ENCODE measurements at places on chromosomes 3 and 15.

GRCh38 chr3:136186344-136186743 is 9.8 kb downstream of the MSL2 start:
- no peak for DNase-seq

- DNase-seq: no peak
Measured at GRCh38 chr3:7382293-7383010, 521.5 kb downstream of the GRM7 start.

DNA sequence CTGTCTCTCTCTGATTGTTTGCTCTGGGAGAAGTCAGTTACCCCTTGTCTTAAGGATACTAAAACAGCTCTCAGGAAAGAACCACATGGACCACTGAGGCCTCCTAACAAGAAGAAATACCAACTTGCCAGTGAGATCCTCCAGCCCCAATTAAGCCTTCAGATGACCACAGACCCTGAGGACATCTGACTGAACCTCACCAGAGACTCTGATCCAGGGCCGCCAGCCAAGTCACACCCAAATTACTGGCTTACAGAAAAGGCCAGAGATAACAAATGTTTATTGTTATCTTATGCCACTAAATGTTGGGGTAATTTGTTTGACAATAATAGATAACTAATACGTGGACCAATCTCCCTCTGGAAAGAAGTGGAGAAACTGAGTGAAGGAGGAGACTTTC is 40.2 kb downstream of the SLC12A8 start:
- DNase-seq: no peak

- no peak for DNase-seq
Measured at GRCh38 chr3:127953091-127954035, 38.3 kb downstream of the KBTBD12 start.

GRCh38 chr3:115999613-116000012 is 376.3 kb downstream of the GAP43 start:
- DNase-seq: no peak

DNA sequence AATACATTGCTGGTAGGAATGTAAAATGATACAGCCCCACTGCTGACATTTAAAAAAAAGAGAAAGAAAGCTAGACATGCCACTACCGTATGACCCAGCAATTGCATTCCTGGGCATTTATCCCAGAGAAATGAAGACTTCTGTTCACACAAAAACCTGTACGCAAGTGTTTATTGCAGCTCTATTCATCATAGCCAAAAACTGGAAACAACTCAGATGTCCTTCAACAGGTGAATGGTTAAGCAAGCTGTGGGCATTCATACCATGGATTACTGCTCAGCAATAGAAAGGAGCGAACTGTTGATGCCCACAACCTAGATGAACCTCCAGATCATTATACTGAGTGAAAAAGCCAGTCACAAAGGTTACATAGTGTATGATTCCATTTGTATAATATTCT is 132.5 kb downstream of the MAP2K5 start:
- no peak for DNase-seq

- DNase-seq: no peak
Measured at GRCh38 chr3:124780356-124780755, 50.1 kb downstream of the UMPS start.

GRCh38 chr3:71240034-71240433 is 343.5 kb downstream of the FOXP1 start:
- DNase-seq: no peak

DNA sequence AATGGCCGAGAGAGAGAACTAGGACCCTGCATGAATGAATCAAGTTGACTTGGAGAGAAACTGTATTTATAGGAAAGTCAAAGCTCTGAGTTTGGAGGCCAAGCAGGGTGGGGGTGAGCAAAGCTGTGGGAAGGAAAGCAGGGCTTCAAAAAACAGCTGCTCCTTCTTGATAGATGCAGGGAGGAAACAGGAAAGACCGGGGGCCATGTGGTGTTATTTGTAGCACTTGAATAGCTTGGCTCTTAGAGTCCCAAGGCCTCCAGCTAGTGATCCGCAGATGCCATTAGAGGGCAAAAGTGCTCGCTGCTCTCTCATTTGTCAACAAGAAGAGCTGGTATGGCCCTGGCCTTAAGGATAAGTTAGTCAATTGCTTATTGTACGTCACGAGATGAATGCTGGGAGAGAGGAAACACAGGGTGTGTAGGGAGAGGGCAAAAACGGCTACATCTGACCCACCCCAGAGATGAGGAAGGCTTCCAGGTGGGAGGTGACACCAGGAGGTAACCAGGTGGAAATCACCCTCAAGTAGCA is at the start of gene ALG1L2:
TSS of gene ALG1L2 (plus strand) at position 481 of the 531 bp plus-strand sequence. CDS start 186 bp downstream, outside the sequence.
- DNase-seq: no peak

- DNase-seq: no peak
Measured at GRCh38 chr15:50546566-50546965, at the start of gene USP50. Gene USP50, minus strand, starts transcription at chr15:50546666. Its CDS starts 141 bp downstream, at chr15:50546525.

- DNase-seq: peak; percentile 64
Measured at GRCh38 chr3:50112462-50112861, 23.7 kb downstream of the RBM5 start.

- peak; percentile 92 for DNase-seq
Measured at GRCh38 chr3:62318752-62319569, 54.4 kb downstream of the FEZF2 start.

GRCh38 chr3:78972617-78973301 is 795.0 kb downstream of the ROBO1 start:
- DNase-seq: no peak

GRCh38 chr15:33182278-33182905 is 12.1 kb downstream of the FMN1 start:
- DNase-seq: no peak

GRCh38 chr15:48279608-48280007 is 51.6 kb upstream of the DUT start:
- DNase-seq: no peak

DNA sequence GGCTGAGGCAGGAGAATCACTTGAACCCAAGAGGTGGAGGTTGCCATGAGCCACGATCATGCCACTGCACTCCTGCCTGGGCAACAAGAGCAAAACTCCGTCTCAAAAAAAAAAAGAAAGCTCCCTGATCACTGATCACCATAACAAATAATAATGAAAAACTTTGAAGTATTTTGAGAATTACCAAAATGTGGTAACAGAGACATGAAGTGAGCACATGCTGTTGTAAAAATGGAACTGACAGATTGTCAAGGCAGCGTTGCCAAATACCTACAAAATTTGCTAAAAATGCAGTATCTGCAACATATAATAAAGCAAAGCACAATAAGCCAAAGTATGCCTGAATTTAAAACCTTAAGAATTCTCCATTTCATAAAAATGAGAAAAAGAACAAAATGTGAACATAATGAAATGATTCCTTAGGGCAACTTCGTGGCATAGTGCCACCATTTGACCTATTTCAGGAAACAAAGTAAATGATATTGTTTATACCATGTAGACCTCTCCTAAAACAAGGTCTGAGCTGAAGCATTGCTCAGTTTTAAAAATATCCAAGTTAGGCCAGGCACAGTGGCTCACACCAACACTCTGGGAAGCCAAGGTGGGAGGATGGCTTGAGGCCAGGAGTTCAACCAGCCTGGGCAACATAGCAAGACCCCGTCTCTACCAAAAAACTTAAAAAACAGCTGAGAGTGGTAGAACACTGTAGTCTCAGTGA is 5.8 kb downstream of the USP4 start:
- no peak for DNase-seq

DNA sequence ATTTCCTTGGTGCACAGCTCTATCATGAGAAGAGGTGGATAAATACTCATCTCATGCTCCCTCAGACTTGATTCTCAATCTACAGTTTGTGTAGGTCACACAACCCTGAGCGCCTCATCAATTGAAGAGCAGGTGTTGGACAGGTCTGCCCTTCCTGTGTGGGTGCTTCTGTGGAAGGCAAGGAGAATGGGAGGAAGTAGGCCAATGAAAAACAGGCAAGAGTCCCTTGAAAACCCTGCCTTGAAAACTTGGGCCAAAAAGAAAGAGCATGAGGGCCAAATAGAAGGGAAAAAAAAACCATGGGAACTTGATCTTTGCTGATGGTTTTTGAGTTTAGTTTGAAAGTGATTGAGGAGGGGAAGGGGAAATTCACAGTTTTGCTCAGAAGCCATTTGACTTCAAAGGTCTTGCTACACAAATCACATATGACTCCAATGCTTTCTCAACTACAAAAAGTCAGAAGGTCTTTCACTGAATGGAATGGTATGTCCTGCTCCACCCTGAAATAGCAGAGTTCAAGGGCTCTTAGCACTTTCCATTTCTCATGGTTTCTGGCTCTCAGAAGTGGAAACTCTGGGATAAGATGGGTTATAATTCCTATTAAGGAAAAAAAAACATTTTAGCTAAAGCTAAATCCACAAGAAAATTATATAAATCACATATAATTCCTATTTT is 37.2 kb upstream of the TM4SF1 start:
- DNase-seq: no peak

DNA sequence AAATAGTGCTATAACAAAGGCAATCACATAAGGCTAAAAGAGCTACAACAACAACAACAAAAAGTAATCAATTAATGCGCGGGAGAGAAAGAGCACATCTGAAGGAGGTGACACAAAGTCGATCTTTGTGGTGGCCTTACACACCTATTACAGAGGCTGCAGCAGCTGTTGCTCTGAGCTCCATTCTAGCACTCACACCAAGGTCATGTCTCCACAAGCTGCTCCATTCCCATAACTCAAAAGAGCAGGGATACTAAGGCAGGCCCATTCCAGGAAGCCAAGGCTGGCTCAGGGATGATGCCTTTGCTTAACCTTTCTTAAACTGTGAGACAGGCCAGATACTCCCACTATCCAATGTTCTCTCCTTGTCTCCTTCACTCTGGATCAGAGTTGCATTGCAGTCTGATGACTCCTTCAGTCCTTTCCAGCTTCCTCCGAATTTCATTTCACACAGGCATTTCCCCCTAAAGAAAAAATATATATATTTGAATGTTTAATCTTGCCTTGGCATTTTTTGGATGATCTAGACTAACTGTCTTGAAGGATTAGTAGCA is 52.7 kb downstream of the SNTN start:
- no peak for DNase-seq

DNA sequence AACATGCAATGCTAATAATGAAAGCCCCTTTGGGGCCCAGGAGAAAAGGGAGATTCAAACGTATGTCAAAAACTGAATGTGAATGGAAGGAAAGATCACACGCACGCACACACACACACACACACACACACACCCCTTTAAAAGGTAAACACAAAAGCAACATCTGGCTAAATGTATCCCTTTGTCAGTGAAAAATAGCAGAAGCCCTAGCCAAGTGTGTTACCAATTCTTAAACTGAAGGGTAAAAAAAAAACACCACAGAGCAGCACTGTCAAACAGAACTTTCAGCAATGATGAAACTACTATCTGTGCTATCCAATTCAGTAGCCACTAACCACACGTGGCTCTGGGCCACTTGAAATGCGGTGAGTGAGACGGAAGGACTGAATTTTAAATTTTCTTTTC is 4.9 kb downstream of the RFTN1 start:
- DNase-seq: no peak

GRCh38 chr3:197117114-197117513 is 87.5 kb upstream of the MELTF start:
- peak; percentile 15 for DNase-seq

DNA sequence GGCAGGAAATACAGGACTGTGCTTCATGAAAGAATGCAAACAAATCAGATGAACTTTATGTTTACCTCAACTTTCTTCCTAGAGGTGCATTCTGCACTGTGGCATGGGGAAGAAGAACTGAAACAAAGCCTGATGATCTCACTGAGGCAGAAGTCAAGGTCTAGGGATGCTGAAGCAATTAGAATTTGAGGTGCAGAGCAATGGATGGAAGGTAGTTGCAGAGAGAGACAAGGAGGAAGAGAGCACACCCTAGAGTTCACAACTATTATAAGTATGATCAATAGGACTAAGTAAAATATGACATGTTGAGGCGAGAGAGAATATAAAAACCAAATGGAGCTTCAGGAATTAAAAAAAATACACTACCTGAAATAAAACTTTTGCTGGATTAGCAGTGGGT is 420.1 kb downstream of the EDEM1 start:
- no peak for DNase-seq

- peak; percentile 72 for DNase-seq
Measured at GRCh38 chr3:24237971-24238706, 256.5 kb downstream of the THRB start.

DNA sequence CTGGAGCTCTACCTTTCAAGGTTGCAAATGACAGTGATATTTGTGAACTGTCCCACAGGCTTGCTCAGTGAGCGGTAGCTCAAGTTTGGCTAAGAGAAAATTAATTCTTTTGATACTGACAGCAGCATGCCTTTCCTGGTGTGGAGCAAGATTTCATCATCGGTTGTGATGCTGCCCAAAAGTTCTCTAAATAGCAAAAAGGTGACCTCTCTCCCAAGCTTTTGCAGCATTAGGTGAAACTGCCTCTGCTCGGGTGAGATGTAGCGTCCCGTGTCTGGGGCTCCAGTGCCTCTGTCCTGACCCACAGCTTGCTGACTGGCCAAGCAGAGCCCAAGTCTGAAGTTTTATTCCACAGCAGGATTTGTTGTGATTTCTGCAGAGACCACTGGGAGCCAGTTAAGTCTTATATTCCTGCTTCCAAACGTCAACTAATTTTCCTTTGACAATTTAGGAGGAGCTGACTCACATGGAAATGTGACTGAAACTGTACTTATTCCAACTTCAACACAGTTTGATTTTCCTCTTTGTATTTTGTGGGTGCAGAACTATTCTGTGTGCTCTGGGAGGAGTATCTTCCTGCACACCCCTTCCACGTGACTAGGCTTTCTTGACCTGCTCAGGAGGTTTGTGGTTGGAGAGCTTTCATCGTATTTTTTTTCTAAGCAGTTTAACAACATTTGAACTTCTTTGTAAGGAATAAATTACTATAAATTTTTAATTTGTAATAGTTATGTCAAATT is 5.9 kb downstream of the SYNM start:
- no peak for DNase-seq

DNA sequence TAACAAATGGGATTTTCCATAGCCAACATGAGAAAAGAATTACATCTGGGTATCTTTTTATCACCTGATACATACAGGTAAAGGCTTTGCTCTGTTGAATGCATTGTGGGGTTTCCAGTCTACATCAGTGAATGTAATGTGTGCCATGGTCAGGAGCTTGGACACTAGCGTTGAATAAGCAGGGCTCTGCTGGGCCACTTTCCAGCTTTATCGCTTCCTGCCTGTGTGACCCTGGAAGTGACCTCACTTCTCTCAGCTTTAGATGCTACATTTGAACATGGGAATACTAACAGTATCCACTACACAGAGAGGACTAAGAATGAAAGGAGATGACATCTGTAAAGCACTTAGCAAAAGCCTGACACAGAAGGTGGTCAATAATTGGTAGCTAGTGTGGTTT is 40.1 kb downstream of the TTC23 start:
- DNase-seq: no peak

GRCh38 chr3:30886888-30887287 is 7.6 kb downstream of the GADL1 start:
- DNase-seq: no peak
